ENCODE measurements at places on chromosomes 12 and 14. TPM values are rescaled to one million over a fixed set of nuclear protein-coding genes. Genes with fewer than 3 reads are reported as not detected.

AJUBA gene
- 49.4 TPM for total RNA-seq

RND1 gene
- 17.8 TPM for total RNA-seq

KRT4 gene
- 3.6 TPM for total RNA-seq

GDF3 gene
- not detected for total RNA-seq

KSR2 gene
- 0.53 TPM for total RNA-seq

PLXNC1 gene
- 0.06 TPM for total RNA-seq

CLEC4D gene
- not detected for total RNA-seq

LMO3 gene
- not detected for total RNA-seq

RTN1 gene
- 0.06 TPM for total RNA-seq

TMEM132D gene
- total RNA-seq = not detected

GPRC5D gene
- not detected for total RNA-seq

ERBB3 gene
- total RNA-seq = 1.6 TPM

RTL1 gene
- 0.26 TPM for total RNA-seq

Measured in A549 treated with CORT108297 at 1 μM for 4 hours (cell line).